ENCODE measurements at places on chromosomes 5 and 9. TPM values are rescaled to one million over a fixed set of nuclear protein-coding genes. Genes with fewer than 3 reads are reported as not detected.

The BARX1 gene
- not detected for total RNA-seq

The TRIP13 gene
- 4.2 TPM for total RNA-seq

The PHF24 gene
- 0.30 TPM for total RNA-seq

The PCDHB13 gene
- 0.89 TPM for total RNA-seq

All from smooth muscle cell of the umbilical artery (primary cell).